Activated naive CD4-positive, alpha-beta T cell treated with anti-CD3 and anti-CD28 coated beads, Interleukin-2, amount 50 U/mL, for 16 hours (primary cell): ENCODE measurements at places on chromosomes 3 and 15.
A peak's percentile ranks its signal among the peaks of the same experiment; 100 is the strongest.

GRCh38 chr15:28975766-28976179 is 90.0 kb downstream of the APBA2 start:
- peak; percentile 67 for DNase-seq

- DNase-seq, result no peak
Measured at GRCh38 chr3:10299175-10299574, 6.4 kb upstream of the GHRL start.

- DNase-seq, result no peak
Measured at GRCh38 chr15:37101980-37102304, 1.6 kb upstream of the MEIS2 start.

DNA sequence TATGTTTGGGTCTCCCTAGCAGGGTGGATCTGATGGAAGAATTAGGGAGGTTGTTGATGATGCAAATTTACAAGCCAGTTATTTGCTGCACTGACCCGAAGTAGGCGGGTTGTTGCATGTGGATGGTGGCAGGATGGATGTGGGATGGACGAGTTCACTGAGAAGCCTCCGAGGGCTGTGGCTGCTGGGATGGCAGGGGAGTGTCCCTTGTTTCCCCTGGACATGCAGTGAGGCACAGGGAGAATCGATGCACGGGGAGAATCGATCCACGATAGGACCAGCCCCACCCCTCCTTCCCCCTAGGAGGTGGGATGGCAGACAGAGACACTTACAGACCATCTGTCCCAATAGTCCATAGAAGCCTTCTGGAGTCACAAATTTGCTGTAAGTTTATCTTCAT is 31.0 kb upstream of the KLF13 start:
- DNase-seq, result no peak

DNA sequence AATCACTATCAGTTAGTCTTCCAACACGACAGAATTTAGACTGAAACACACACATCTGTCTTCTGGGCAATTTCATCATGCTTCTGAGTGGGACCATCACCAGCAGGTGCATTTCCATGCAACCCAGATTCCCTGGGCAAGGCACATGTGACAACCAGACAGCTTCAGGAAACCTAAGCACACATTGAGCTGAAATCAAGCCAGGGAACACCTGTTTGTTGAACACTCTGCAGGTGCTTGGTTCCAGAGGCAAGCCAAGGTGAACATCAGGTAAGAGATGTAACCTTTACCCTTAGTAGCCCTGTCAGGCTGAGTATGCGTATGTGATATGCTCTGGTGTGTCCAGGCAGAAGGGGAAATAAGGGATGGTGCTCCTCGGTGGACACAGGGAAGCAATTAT is 3.3 kb upstream of the PSMD2 start:
- no peak for DNase-seq

- no peak for DNase-seq
Measured at GRCh38 chr15:91872356-91873137, 19.0 kb downstream of the SLCO3A1 start.

DNA sequence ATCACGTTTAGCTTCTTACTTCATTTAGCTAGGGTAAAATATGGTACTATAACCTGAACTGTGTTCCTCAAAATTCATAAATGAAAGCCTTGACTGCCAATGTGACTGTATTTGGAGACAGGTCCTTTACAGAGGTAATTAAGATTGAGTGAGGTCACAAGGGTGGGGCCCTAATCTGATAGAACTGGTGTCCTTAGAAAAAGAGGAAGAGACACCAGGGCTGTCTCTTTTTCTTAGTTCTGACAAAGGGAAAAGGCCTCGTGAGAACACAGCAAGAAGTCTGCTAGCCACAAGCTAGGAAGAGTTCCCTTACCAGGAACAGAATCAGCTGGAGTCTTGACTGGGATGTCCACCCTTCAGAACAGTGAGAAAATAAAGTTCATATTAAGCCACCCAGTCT is 162.7 kb downstream of the GMNC start:
- DNase-seq, result no peak

GRCh38 chr15:63156755-63157117 is 541 bp downstream of the RPS27L start:
- DNase-seq, result no peak

DNA sequence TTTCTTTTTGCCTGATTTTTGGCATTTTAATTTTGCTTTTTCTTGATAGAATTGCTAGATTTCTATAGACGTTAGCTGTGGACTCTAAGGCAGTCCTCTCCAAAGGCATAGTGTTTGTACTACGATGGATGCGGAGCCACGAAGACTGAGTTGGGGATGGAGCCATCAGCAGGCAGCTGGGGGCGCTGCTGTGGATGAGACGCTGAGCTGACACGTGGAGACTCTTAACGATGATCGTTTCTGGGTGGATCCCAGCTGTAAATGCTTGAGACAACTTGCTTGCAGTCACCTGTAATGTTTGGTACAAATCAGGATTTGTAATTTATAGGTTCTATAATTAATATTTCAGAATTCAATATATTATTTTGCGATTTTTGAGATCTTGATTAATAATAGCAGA is 13.3 kb upstream of the PPP1R2 start:
- peak; percentile 49 for DNase-seq

DNA sequence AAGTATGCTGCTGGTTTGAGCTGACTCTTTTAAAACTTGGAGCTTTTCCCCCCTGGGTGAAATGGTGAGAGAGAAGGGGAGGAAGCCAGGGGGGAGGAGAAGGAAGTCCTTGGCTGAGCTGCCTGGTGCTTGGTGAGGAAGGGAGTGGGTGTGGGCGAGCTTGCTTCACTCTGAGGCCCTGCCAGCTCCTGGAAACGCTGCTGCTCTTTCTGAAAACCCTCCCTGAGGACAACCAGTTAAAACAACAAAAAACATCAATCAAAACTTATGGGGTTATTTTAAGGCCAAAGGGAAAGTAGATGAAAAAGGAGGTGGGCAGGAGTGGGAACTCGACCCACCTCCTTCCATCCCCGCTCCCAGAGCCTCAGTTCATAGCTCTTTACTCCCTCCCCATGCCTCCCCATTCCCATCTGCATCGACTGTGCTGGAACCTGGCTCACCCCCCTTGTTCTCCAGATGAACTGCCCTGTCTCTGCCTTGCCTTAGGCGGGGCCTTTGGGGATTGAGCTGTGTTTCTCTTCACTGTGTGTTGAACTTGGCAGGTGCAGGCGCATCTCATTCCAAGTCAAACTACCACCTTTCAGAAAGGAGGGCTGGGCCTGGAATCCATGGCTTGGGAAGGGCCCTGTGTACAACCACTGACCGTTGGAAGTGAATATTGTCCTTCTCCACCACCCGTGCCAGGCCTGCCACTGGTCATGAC is 166.1 kb downstream of the ZNF621 start:
- DNase-seq, result no peak

DNA sequence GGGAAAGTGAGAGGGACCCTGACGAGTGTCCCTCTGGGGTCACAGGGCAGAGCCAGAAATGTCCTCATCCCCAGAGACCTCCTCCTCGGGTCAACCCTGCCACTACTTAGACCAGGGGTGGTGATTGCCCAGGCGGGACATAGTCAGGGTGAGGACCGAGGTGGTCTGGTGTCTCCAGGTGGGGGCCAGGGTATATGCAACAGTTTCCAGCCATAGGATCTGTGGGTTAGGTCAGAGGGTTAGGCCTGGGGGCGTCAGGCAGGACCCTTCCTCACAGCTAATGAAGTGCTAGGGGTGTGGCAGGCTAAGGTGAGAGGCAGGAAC is 22.3 kb upstream of the FBLN2 start:
- no peak for DNase-seq
